ENCODE measurements at places on chromosomes 16 and 17.

GRCh38 chr17:32819035-32819434 is 57.9 kb downstream of the MYO1D start:
- no peak for DNase-seq

DNA sequence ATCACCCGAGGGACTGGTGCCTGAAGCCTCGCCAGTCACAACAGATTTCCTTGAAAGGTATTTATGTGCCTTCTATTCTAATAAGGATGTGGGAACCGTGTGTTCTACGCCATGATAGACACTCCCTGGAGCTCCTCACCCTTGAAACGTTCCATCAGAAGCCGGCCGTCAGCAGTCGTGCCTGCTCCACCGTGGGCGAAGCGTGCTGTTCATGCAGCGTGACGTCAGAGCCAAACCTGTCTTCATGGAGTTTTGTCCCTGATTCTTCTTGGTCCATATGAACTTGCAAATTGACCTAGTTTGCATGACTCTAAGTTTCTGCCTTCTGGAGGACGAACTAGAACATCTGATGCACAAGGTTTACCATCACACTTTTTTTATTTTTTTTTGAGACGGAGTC is 4.5 kb upstream of the PPP1R27 start:
- DNase-seq = no peak

GRCh38 chr17:34241062-34241461 is 14.0 kb upstream of the CCL2 start:
- no peak for DNase-seq

DNA sequence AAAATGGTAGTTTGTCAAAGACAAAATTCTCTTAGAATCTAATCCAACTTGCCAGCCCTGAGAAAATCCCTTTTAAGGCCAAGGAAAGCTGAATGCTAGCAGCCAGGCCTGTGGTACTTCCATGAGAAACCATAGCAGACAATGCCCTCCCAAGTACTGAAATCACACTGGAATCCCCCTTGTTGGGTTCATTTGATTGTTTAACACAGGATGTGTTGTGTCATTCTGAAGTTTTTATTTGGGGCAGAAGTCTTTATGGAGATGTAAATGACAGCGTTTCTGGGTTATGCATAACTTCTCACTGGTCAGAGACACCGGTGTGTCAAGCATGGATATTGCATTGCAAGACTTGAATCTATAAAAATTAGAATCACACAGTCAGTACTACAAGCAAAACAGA is 6.0 kb upstream of the ARL2BP start:
- DNase-seq = no peak

DNA sequence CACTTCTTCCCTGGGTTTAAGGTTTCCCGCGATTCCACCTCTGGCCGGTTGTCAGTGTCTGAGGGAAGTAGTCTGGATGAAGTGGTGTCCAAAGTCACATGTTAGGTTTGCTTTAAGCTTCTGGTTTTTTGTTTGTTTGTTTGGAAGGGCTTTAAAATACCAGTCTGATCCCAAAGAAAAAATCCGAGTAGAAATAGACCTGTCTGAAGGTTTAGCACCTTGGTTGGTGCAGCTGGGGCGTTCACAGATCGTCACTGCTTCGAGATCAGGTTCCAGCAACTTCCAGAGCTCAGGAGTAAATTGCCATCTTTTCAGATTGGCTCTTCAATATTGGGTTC is 567 bp downstream of the TMEM97 start:
- DNase-seq = no peak

DNA sequence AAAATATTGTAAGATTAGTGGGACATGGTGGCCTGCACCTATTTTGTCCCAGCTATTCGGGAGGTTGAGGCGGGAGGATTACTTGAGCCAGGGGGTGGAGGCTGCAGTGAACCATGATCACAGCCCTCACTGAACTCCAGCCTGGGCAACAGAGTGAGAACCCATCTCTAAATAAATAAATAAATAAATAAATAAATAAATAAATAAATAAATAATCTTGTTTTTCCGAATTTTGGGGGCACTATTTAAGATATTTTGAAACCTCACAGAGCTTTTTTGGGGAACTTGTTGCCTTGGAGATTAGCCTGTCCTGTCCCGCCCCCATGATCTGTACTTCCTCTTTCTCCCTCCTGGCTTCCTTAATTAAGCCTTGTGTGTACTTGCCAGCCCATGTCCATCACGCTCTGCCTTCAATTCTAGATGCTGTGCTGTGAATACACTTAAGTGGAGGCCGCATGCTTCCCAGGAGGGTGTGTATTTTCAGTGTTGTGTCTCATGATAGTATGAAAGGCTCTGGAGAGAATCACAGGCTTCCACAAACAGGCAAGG is 4.4 kb downstream of the LGALS9 start:
- DNase-seq = no peak

DNA sequence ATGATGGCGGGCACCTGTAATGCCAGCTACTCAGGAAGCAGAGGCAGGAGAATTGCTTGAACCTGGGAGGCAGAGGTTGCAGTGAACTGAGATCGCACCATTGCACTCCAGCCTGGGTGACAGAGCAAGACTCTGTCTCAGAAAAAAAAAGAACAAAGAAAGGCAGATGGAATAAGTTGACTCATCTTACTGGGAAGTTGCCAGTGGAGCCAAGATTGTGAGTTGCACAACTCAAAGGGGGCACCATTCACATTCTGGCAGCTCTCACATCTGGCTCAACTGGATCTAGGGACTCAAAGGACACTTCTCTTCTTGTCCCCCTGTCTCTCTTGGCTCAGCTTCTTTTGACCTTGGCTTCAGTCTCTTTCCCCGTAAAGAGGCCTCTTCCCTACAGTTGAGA is 53.7 kb upstream of the ETV4 start:
- no peak for DNase-seq

- DNase-seq = no peak
Observed at GRCh38 chr17:76834870-76835269, 33.3 kb upstream of the MGAT5B start.

DNA sequence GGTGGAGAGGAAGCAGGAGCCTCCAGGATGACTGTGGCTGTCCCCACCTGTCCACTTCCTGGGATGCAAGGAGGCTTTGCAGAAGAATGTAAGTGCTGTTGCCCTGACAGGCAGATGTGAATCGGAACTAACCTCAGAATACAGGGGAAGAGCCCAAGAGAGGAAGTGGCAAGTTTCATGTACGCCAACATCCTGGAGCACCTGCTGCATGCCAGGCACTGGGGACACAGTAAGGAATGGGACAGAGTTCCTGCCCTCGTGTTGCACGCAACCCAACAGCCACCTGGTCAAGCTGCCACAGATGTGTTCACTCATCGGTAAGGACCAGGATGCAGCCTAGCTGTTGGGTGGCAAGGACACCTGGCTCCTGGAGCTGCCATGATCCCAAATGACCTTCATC is 98.6 kb upstream of the RPL38 start:
- no peak for DNase-seq

DNA sequence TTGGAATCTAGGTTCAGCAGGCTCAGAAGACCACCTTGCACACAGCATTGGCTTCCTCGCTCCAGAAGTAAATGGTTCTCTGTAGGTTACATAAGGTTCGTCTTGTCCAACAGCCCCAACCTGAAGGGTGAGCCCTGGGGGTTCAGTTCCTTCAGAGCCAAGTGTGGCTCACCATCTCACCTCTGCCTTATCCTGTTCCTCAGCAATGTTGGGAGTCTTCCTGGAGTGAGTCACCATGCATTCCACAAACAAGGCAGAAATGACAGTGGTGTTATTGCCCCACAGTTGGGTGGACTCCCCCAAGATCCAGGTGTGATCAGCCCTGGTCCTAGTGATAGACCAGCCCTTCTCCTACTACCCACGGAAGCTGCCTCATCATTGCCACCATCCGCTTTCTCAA is 26.8 kb upstream of the SMPD3 start:
- no peak for DNase-seq

GRCh38 chr16:11726008-11726407 is 16.6 kb downstream of the TXNDC11 start:
- no peak for DNase-seq

GRCh38 chr17:77493238-77493820 is 352.6 kb downstream of the SEC14L1 start:
- no peak for DNase-seq

- DNase-seq = peak; percentile 69
Observed at GRCh38 chr17:29778956-29779811, 150.8 kb downstream of the SSH2 start.
